ENCODE measurements at places on chromosomes 11 and 22.

DNA sequence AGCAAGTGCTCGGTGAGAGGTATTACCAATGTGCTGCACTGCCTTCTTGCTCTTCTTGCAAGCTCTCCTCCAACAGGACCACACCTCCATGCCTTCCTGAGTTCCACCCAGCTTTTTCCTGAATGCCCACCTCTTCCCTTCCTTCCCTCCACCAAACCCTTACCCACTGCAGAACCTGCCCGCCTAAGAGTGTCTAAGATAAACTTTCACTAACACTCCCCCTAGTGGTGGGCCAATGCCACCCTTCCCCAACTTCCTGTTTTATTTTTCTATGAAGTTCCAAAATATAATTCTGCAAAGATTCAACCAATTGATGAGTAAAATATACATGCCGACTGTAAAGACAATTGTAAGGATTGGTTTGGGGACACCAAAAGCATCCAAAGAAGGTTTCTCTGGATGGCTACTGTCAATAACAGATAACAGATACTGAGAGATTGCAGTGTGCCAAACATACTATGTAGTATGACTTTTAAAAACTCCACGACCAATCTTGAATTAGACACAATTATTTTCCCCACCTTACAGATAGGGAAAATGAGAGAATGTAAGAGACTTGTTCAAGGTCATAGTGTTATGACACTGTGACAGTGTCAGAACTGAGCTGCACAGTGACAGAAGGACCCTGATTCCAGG lies 38.6 kb upstream of the BMAL1 start:
- no peak for DNase-seq

DNA sequence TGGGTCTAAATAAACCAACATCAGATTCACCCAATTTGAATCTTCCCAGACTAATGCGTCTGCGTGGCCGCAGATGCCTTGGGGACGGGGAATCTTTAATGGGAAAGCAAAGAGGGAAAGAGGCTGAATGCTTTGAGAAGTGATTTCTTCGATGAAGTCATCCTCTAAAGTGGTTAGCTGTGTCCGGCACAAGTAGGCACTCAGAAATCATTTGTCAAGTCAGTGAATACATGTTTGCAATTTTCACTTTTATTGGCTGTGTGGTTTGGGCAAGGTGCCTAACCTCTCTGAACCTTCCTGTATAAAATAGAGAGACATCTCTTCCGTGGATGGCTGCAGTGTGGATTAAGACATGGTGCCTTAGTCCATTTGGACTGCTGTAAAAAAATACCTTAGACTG lies 19.7 kb upstream of the IFT27 start:
- no peak for DNase-seq

DNA sequence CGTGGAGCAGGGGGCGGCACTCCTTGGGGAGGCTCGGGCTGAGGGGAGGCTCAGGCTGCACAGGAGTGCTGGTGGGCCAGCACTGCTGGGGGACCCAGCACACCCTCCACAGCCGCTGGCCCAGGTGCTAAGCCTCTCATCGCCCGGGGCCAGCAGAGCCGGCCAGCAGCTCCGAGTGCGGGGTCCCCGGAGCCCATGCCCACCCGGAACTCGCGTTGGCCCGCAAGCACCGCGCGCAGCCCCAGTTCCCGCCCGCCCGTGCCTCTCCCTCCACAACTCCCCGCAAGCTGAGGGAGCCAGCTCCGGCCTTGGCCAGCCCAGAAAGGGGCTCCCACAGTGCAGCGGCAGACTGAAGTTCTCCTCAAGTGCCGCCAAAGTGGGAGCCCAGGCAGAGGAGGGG lies 2266.8 kb downstream of the LRRC4C start:
- DNase-seq, result peak; percentile 37

DNA sequence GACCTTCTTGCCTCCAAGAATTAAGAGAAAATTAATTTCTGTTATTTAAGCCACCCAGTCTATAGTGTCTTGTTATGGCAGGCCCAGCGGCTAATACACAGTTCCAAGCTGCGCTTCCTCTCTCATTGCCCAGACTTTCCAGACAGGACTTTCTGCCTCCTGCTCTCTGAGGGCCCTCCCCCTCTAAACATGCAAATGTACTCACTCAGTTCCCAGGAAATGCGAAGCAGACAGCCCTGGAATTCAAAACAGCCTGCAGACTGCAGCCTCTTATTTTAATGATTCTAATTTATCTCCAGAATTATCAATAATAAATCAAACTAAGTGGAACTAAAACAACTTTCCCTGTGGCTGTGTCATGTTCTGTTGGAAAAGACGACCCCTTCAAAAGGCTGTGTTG lies 115.5 kb upstream of the ISX start:
- DNase-seq, result no peak

- no peak for DNase-seq
Observed at GRCh38 chr22:29615705-29616327, 12.4 kb downstream of the NF2 start.

DNA sequence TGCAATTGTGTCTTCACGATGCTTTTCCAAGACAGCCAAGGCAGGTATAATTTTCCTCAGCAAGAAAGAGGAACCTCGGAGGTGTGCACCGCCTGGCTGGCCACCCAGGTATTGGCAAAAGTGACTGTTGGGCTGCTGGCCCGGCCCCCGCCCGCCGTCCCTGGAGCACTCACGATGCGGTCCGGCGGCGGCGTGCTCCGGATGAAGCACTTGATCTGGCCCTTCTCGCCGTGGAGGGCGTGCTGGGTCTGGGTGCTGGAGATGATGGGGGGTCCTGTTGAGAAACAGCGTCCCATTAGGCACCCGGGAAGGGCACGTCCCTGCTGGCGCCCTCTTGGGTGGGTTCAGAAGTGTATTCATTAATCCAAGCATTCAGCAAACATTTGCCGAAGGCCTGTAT lies 84.8 kb downstream of the ST3GAL4 start:
- DNase-seq, result no peak

DNA sequence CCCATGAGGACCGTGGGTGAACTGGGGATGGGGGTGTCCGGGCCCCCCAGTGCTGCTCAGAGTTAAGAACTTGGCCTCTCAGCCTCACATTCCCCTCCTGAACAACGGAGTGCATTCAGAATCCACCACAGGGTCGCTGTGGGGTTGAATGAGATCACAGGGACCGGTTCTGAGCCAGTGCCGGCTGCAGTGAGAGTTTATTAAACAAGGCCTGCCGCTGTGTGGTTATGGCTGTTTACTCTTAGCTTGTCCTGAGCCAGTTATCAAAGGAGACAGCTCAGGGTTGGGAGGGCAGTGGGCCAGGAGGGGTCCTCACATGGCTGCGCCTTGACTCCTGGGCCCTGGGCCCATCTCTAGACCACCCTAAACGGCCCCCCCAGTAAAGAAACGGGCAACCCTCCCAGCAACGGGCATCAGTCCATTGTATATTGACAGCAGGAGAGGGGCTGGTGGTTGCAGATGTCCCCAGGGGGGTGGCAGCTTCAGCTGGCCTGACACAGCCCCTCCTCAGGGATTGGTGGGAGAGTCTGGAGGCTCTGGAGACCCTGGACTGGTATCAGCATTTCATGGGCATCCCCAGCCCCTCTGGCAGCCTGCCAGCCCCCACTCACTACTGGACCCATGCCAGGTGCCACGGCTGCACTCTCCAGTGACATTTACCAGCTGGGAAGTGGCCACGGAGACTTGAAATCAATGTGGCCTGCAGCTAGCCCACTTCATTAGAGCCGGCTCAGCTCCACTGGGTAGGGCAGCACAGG lies 15.1 kb upstream of the CABP7 start:
- no peak for DNase-seq

DNA sequence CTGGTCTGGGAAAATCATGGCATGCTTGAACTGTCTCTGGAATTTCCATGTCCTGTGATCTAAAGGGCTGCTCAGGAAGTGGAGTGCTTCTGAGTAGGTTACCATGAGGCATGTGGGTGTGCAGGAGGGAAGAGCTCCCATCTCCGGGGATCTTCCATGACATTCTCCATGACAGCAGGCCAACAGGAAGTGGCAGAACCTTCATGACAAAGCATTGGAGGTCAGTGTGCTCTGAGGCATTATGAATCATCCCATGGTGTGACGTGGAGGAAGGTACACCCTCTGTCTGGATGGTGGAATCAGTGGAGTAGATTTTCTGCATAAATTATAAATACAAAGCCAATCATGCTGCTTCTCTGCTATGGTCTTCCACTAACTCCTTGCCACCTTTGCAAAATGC lies 139.6 kb upstream of the E2F8 start:
- no peak for DNase-seq

DNA sequence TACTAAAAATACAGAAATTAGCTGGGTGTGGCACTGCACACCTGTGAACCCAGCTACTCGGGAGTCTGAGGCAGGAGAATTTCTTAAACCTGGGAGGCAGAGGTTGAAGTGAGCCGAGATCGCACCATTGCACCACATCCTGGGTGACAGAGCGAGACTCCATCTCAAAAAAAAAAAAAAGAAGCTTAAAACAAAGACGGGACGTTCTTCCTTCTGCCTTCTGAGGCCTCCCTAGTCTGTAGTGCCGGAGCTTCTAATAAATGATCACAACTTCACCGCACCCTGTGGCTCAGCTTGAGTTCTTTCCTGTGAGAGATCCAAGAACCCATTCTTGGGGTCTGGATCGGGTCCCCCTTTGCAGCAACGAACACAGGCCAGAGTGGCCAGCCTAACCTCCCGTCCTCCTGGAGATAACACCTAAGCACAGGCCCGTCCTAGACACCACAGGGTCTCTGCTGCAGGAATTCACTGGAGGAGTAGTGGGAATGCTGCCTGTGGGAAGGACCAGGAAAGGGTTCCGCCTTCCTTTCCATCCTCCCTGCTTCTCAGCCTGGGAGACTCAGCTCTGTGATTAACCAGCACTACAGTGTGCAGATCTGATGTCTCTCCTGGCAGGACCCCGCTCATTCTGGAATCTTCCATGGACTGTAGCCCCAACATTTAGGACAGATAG lies 2.2 kb upstream of the APOBEC3H start:
- no peak for DNase-seq

- DNase-seq, result peak; percentile 51
Observed at GRCh38 chr11:70824605-70825245, 426.4 kb downstream of the CTTN start.

GRCh38 chr11:60869451-60869825 lies 2.1 kb downstream of the ZP1 start:
- no peak for DNase-seq

DNA sequence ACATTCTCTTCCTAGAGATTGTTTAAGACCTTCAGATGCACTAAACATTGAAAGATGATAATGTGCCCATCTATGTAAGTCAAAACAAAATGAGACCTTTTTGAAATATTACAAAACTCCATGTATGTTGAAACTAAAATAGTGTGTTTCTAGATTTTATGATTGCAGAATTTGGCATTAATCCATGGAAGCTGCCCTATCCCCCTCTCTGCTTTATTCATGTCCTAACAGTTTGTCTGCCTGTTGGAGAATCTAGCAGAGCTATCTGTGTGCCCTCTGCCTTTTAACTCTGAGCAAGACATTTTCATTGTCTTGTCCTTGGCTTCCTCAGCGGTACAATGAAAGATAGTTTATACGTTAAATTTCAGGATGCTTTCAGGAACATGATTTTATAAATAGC lies 105.5 kb downstream of the FAT3 start:
- no peak for DNase-seq

GRCh38 chr11:22582151-22582410 lies 43.5 kb downstream of the FANCF start:
- DNase-seq, result no peak

DNA sequence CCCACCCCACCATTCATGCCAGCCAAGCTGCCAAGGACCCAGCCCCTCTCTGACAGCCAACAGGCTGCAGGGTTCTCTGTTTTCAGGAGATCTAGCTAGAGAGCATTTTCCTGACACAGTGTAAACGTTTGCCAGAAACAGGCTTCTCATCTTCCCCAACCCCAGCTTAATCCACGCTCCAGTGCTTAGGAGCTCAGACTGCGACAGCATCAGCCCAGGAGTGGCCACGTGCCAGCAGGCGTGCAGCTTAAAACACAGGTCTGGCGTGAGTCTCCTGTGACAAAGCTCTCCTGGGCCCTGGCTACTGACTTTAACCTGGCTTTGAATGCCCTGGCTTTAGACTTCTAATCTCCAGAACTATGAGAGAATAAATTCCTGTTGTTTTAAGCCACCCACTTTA lies 66.6 kb downstream of the GALNT18 start:
- DNase-seq, result no peak

DNA sequence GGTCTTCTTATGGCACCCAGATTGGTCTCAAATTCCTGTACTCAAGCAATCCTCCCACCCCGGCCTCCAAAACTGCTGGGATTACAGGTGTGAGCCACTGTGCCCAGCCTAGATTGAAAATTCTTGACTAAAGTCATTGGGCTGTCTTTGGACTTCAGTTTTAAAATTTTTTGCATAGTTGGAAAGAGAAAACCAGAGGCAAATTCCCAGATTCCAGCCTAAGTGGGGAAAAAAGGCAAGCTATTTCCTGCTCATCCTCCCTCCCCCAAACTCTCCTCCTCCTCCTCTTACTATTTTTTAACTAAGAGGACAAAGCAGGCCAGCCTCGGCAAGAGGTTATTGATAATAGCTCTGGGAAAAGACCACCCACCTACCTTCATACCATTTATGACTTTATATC lies 78.6 kb upstream of the CLMP start:
- no peak for DNase-seq

- no peak for DNase-seq
Observed at GRCh38 chr11:20594274-20595061, 4.9 kb upstream of the SLC6A5 start.

- DNase-seq, result no peak
Observed at GRCh38 chr11:80700386-80700785, 1259.6 kb upstream of the TENM4 start.

DNA sequence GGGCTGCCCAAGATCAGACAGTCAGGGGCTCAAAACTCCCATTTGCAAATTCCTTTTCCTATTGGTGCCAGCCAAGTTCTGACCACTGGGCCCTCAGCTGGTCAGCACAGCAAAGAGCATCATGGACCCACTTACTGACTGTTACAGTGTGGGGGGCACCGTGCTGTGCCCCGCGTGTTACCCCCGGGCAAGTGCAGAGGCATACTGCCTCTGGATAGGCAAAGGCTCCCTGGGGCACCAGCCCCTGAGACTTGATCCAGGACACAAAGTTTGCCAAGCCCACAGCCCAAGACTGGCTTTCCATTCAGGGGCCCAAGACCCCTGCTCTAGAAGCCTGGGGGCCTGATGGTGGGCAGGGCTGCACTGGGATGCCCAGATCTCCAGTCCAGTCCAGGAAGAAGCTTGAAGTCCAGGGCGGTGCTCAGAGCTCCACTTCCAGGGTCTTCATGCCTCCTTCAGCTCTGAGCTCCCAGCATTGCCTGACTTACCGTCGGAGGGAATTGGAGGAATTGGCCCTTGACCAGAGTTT lies 6.6 kb downstream of the LRRC32 start:
- DNase-seq, result peak; percentile 21

- no peak for DNase-seq
Observed at GRCh38 chr11:3781423-3781822, 15.9 kb downstream of the NUP98 start.

Measured in Right ventricle myocardium inferior (tissue), 1 donor.